GM04503 (cell line): ENCODE measurements at places on chromosomes 2 and 18.

GRCh38 chr2:137828624-137829023 is 135.6 kb upstream of the HNMT start:
- no peak for DNase-seq

DNA sequence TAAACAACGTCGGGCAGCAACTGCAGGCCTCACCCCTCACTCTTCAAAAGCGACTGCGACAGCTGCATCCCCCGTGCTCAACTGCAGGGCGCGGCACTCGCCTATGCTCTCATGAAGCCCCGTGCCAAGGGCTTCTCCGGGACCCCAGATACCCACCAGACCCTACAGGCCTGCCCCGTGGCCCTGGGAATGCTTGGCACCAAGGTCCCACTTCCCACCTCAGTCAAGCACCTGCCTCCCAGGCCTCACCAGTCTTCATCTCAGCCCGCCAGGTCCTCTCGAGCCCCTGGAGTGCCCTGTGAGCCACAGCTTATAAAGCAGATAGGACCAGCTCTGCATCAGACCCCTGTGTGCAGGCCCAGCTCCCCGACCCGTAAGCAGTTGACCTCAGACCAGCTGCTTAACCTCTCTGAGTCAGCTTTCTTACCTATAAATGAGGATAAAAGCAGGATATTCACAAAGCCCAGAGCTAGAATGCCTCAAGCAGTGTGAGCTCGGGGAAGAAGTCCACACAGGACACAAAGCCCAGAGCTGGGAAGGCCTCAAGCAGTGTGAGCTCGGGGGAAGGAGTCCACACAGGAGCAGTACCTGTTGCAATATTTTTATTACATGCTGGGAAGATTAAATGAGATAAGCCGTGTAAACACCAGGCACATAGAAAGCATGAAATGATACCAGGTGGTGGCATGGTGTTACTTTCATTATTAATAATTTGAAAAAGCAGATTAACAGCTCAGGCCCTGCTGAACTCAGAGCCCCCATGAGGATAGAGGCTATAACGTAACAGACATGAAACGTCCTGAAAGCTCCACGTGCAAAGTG is 96.9 kb downstream of the HDAC4 start:
- no peak for DNase-seq

DNA sequence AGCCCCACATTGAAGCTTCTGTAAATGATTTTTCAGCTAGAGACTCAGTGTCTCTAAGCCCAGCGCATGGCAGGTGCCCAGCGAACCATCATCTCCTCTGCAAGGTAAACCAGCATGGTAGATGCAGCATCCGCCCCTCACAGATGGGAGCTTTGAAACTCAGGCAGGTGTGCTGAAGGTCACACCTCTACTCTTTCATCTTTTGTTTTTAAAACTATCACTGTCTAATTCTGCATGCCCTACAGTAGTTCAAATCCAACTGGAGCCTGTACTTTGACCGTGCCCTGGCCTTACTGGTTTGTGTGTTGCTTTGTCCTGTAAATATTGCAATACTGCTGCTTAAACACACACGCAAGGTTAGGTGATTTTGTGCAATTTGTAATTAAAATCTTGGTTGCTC is 831.1 kb downstream of the GALR1 start:
- no peak for DNase-seq

DNA sequence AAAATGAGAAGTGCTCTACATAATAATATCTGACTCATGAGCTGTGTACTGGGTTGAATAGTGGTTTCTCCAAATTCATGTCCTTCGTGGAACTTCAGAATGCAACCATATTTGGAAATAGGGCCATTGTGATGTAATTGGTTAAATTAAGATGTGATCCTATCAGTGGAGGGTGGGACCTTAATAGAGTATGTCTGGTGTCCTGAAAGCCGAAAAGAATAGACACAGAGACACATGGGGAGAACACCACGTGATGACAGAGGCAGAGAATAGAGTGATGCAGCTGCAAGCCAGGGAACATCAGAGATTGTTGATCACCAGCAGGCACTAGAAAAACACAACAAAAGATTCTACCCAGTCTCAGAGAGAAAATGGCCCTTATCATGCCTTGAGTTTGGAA is 310.1 kb downstream of the EXOC6B start:
- DNase-seq: peak; percentile 14

DNA sequence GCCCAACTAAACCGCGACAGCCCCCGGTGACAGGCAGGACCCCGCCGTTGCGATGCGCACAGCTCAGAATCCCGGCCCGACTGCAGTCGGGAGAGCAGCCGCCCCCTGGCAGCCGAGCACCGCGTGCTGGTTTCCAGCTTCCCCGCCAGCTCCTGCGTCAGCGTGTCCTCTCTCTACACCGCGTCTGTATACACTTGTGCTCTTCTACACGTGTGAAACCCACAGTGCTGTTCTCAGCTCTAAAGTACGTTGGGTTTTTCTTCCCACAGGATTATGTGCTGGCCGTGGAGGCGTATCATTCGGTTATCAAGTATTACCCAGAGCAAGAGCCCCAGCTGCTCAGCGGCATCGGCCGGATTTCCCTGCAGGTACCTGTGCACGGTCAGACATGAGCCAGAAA is 54.0 kb downstream of the ADI1 start:
- DNase-seq: no peak

DNA sequence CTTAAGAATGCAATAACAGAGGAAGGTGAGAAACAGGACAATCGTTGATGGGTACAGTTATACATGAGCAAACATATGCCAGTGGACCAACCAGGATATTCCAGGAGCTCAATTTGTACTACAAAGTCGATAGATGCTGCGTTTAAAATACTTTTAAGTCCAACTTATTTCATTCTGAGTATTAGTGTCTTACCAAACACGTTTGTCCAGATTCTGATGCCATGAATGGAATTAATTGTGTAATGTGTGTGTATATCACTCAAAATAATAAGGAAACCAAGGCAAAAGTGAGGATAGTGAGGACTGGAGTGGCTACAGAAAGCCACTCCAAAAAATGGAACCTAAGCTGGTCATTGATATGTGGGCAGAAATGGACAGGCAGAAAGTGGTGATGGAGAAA is 332.6 kb downstream of the RIT2 start:
- no peak for DNase-seq

- peak; percentile 79 for DNase-seq
Observed at GRCh38 chr2:235468978-235469655, 24.7 kb upstream of the AGAP1 start.

DNA sequence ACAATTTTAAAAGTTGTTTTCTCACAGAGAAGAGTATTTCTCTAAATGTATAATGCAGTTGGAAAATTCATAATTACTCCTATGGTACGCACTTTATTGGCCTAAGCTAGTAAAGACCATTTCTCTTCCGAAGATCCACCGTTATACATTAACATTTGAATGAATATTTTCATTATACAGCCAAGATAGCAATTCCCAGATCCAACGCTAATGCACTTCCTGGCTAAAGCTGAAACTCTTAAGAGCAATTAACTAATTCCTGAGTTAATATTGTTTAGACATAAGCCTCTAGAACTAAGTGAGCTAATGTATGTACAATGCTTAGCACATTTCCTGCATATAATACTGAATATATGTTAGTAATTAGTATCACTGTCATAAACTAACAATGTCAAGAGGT is 56.2 kb downstream of the PDK1 start:
- no peak for DNase-seq

DNA sequence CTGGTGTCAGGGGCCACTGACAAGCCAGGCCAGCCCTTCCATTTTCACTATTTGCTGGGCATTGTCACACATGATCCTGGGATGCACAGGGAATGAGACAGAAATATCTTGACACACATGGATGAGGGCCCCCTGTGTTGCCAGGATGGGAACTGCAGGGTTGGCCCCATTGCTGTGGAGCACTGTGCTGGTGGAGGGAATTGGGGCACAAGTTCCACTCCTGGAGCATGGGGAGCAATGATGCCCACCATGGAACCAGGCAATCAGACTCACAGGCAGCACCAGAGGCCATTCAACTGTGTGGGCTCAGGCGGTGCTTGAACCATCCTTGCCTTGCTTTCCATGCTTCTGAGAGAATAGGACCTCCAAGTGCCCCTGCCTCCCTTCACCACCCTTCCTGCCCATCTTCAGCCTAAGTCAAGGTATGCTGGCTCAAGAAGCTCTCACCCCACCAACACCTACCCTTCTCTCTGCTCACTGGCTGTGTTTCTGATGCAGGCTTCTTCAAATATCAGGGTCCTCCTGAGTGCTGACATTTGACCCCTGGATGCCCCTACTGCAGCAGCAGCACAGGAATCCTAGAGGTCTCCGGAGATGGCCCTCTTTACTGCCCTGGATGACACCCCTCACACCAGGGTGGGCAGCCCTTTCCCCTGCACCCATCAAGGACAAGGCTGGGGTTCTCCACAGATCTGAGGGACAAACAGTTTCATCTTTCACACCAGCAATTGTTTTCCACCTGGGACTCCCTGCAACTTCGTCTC is 11.0 kb downstream of the ADRA2B start:
- no peak for DNase-seq

GRCh38 chr2:129366263-129366662 is 613.2 kb upstream of the RAB6C start:
- no peak for DNase-seq

DNA sequence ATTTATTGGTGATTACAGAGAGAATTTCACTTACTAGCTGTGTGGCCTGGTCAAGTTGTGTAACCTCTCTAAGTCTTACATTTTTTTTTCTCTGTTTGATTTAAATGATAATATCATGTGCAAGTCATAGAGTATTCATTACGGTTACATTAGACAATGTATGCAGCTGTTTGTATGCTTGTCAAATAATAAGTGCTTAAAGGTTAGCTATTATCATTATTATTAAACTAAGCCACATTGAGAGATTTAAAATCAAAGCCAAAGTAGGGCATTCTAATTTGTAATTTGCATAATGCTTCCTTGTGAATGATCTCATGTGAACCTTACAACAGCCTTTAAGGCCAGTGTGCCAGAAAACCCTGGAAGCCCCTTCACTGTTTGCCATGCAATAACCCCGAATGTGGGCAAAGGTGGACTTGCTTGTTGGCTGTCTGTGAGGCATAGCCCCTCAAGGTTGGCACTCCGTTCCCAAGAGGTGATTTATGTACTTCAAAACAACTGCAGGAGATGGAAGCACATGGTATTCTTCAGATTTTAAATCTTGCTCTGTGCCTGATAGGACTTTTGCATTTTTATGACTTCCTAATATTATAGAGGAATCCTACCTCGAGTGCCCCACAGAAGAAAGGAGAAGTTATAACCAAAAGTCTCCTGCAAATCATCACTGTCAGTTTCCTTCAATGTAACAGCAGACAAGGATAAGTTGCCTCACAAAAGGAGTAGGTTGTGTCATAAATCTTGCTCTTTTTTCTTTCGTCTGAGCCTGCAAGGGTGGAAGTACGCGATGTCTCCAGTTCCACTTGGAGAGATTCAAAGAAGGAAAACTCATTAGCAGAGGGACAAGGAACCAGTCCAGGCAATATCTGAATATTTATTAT is 272.0 kb downstream of the TGIF1 start:
- no peak for DNase-seq

GRCh38 chr2:97646977-97647376 is 1.1 kb downstream of the COX5B start:
- no peak for DNase-seq
